ENCODE measurements at places on chromosomes 6 and 20. TPM values are rescaled to one million over a fixed set of nuclear protein-coding genes. Genes with fewer than 3 reads are reported as not detected.

GRCh38 chr20:35129647-35130069 lies 17.5 kb downstream of the EDEM2 start:
- H3K27ac ChIP-seq: no peak overlapping the region
- peaks cover 4% of the 10 kb centered on the region for H3K4me1 ChIP-seq
- H3K27me3 ChIP-seq: no peaks in the 10 kb centered on the region
- H3K4me3 ChIP-seq: no peak overlapping the region
- no peaks in the 10 kb centered on the region for H3K36me3 ChIP-seq

The DLK2 gene
- 1.0 TPM for total RNA-seq

DNA sequence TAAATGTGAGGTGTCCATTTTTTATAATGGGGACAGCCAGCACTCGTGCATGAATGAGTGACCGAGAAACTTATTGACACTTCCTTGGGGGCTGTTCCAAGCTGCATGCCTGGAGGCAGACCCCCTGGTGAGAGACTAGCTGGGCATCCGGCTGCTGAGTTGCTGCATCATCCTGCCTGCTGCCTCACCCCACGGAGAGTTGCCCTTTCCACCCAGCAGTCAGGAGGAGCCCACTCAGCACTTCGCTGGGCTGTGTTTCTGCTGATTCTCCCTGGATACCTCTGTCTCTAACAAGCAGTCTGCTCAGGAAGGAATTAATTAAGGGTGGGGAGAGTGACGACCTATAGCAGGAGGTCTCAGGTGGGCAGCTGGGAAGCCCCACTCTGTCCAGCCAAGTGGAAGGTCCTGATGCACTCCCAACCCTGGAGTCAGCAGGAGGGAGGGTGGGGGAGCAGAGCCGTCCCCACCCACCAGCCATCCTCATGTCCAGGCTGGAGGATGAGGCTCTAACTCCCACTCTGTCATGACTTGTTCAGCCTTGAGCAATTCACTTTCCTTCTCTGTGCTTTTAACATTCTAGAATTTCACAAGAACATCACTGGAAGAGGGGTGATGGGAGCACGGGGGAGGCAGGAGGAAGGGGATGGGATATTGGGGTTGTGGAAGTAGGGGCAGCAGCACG lies 177.3 kb downstream of the LRFN2 start:
- no peaks in the 10 kb centered on the region for H3K36me3 ChIP-seq
- H3K4me3 ChIP-seq: no peak overlapping the region

The NMBR gene
- not detected for total RNA-seq

DNA sequence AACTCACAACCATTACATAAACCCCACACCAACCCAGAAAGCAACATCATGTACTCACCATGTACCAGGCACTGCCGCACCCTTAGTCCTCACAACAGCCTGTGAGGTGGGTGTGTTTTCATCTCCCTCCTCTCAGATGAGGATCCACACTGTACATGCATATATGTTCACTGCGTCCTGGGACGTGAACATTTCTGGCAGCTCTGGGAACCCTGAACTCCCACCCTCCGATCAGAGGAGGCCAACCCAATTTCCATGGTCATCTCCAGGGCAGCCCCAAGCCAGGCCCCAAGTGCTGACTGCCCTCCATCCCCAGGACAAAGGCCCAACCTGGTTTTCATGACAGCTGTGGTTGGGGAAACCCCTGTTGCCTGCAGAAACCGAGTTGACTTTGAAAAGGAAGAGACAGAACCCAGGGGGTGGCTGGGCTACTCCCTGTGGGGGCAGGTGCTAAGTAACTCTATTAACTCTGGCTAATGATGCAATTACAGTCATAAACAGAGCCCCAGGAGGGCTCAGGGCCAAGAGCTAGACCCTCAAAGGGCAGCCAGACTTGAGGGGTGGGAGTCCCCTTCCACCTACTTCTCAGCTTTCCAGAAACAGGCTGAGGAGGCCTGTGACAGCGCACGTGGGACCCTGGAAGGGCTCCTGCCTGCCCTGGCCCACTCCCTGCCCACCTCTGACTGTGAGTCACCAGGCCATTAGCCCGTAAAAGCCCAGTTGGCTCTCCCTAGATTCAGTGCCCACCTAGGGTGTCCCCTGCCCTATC lies 2.6 kb downstream of the TFEB start:
- DNase-seq: peak; percentile 40
- peaks cover 3% of the 10 kb centered on the region for H3K4me1 ChIP-seq
- H3K27me3 ChIP-seq: no peaks in the 10 kb centered on the region
- H3K27ac ChIP-seq: no peak overlapping the region
- no peak overlapping the region for H3K4me3 ChIP-seq
- no peaks in the 10 kb centered on the region for H3K36me3 ChIP-seq

DNA sequence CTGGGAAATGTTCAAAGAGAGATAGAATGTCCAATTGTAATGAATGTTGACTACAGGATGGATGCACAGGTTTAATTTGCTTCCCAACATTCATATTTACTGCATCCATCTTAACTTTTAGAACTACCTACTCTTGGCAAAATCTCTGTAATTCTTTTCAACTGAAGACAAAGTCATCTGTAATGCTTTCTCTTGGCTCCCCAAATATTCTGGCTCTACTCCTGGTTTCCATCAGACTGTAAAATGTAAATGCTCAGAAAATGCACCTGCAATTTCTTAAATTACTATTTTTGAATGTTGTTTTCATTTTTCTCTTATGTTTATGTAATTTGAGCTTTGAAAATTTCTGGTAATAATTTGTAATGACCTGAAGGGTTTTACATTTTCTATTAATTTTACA lies 480.8 kb upstream of the IMPG1 start:
- no peaks in the 10 kb centered on the region for H3K4me1 ChIP-seq
- no peaks in the 10 kb centered on the region for H3K27me3 ChIP-seq
- H3K27ac ChIP-seq: no peak overlapping the region

The PI16 gene
- total RNA-seq: 3.4 TPM

- H3K36me3 ChIP-seq: no peaks in the 10 kb centered on the region
- H3K4me3 ChIP-seq: no peak overlapping the region
- no peaks in the 10 kb centered on the region for H3K27me3 ChIP-seq
- H3K27ac ChIP-seq: no peak overlapping the region
- DNase-seq: no peak
- no peaks in the 10 kb centered on the region for H3K4me1 ChIP-seq
These were observed 101.7 kb downstream of the F13A1 start for GRCh38 chr6:6218759-6219085.

The THEMIS gene
- 0.42 TPM for total RNA-seq

The AHCY gene
- total RNA-seq: 144 TPM

- no peak for DNase-seq
- no peak overlapping the region for H3K4me3 ChIP-seq
- peaks cover 1% of the 10 kb centered on the region for H3K4me1 ChIP-seq
- H3K27ac ChIP-seq: no peak overlapping the region
- H3K36me3 ChIP-seq: no peaks in the 10 kb centered on the region
These were observed 5.5 kb upstream of the JAG1 start for GRCh38 chr20:10679269-10679668.

GRCh38 chr20:2244523-2244922 lies 51.3 kb upstream of the TGM3 start:
- DNase-seq: no peak
- H3K4me1 ChIP-seq: no peaks in the 10 kb centered on the region
- H3K36me3 ChIP-seq: no peaks in the 10 kb centered on the region
- no peaks in the 10 kb centered on the region for H3K27me3 ChIP-seq
- H3K27ac ChIP-seq: no peak overlapping the region
- H3K4me3 ChIP-seq: no peak overlapping the region

- no peaks in the 10 kb centered on the region for H3K36me3 ChIP-seq
- H3K4me3 ChIP-seq: no peak overlapping the region
- no peaks in the 10 kb centered on the region for H3K27me3 ChIP-seq
- peaks cover 3% of the 10 kb centered on the region for H3K4me1 ChIP-seq
These were observed 259.9 kb downstream of the PRKN start for GRCh38 chr6:162467679-162468078.

The SEL1L2 gene
- total RNA-seq: not detected
